ENCODE measurements at places on chromosomes 7 and 10.

GRCh38 chr7:33882040-33882837 is 23.1 kb upstream of the BMPER start:
- DNase-seq: no peak

- DNase-seq: no peak
These were observed 75.1 kb downstream of the AHCYL2 start for GRCh38 chr7:129299889-129300288.

DNA sequence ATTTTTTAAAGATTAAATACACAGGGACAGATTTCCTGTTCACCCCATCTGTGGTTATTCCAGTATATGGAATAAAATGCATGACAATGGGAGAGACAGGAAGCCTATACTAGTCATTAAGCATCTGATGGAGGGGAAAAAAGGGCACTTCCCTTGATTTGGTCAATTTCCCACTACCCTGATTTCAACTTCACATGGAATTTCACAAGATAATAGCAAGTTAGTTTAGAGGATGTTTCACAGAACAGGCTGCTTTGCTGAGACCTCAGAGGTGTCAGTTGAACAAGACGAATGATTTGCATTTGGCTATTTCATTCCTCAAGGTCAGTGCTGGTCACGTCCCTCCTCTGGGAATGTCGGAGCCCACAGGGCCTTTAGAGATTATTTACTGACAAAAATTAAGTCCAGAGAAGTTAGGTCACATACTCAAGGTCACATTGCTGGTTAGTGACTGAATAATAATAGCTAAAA is 4.7 kb upstream of the ITPRIP start:
- DNase-seq: no peak

DNA sequence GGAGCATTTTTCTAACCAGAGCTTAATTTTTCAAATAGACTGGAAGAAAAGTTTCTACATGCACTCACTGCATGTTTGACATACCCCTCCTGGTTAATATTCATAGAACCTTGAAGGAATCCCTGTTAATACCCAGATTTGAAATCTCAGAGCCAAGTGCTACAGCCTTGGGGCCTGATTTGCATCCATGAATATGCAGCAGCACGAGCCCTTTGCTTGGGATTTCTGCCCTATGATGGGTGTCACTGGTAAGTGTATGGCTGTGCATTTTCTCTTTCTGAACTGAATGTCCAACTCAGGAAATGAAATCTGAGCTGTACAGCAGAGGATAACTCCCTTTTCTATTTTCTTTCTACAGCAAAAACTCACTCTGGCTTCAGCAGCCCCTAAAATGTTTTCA is 1157.5 kb downstream of the XPNPEP1 start:
- DNase-seq: no peak

- no peak for DNase-seq
These were observed 49.4 kb downstream of the JMJD1C start for GRCh38 chr10:63416376-63416775.

GRCh38 chr7:46539892-46540483 is 618.9 kb upstream of the IGFBP3 start:
- no peak for DNase-seq

DNA sequence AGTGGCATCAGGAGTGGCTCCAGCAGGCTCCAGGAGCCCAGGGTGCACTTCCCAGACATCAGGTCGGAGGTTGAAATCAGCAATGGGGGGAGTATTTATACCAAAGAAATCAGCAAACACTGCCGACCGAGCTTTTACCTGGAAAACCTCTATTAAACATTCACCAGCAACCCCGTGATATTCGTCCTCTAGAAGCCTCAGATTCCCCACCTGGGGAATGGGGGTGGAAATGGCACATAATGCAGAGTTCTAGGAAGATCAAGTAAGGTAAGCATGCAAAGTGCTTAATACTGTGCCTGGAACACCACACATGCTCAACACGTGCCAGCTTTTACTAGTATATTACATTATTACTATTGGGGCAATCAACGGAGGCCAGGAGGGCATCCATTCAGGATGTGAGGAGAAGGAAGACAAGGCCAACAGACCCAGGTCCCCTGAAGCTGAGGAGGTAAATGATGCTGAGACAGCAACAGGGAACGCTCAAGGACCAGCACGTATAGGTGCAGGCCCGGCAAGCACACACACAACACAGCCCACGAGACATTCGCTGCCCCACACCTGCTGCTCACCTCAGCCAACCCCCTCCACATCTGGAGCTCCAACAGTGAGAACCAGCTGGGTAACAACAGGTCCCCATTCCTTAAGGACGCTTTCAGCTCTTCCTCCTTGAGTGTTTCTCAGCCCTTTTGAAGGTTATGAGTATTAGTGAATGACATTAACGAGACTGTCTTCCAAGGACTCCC is 125.5 kb downstream of the TNS3 start:
- no peak for DNase-seq

GRCh38 chr7:138449580-138449979 is 10.5 kb upstream of the TRIM24 start:
- DNase-seq: no peak

GRCh38 chr7:114944745-114945625 is 23.1 kb downstream of the MDFIC start:
- DNase-seq: no peak

GRCh38 chr10:5040781-5041470 is 37.3 kb upstream of the AKR1C2 start:
- no peak for DNase-seq

All from T-helper 2 cell (primary cell).